ENCODE measurements at places on chromosomes 13 and 19.

GRCh38 chr19:31275068-31275334 lies 74.2 kb downstream of the TSHZ3 start:
- DNase-seq, result no peak

DNA sequence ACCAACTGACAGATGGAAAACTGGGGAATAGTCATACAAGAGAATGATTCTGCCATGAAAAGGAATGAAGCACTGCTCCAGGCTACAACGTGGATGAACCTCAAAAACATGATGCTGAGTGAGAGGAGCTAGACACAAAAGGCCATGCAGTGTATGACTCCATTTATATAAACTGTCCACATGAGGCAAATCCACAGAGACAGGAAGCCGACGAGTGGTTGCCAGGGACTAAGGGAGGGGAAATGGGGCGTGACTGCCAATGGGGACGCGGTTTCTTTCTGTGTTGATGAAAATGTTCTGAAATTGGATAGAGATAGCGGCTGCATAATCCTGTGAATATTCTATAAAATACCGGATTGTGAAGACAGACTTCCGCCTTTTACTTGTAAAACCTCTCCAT lies 10.2 kb downstream of the SMIM7 start:
- no peak for DNase-seq

DNA sequence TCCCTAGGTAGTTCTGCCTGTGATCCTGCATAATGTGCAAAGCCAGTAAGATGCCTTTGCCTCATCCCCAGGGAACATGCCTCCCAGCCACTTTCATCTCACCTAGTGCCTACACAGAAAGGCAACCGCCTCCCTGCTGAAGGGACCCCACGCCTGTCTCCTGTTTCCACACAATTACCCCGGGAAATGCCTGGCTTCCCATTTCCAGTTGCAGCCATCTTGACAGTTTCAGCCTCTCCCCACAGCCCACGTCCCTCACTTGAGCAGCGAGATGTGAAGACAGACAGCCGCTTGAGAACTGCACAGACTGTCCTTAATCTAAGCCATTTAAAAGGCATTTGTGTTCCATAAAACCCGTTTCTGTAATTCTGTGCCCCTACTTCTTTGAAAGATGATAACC lies 4.7 kb upstream of the UQCRFS1 start:
- no peak for DNase-seq

DNA sequence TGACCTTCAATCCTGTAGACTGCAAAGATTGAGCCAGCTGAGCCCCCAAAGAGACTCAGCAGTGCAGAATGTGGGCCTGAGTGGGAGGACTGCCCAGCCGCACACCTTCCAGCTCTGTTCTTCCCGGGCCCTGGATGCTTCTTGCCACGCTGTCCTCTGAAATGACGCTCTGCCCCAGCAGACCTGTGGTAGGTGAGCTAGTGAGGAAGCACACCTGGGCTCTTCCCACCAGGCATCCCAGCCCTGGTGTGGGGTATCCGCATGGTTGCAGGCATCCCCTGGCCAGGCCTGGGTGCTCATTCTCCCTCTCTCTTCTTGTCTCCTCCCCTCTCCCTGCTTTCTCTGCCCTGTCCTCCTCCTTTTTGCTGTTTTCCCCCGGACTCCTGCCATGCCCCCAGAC lies 9.8 kb upstream of the MZF1 start:
- no peak for DNase-seq

DNA sequence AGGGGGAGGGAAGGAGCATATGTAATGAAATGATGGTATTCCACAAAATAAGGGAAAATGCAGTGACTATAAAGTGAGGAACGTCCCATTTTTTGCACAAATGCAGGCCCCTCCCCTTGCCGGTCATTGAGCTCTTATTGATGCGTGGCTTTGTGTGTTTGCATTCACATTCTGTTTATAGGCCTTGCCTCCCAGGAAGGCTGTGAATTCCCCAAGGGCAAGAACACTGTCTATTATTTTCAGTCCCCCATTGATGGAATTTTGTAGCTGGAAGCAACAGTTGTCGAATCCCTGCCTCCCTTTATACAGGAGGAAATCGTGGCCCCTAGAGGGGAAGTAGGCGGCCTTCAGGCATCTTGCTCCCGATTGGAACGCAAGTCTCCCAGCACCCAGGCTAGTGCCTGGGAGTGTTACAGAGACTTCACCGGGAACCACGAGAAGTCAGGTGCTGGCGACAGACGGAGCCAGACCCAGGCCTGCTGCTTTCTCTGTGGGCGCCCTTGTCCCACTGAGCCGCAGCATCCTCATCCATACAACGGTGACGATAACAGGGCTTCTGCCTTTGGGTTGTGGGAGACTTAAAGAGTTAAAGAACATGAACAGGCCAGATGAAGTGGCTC lies 6.9 kb downstream of the SBSN start:
- DNase-seq, result no peak

DNA sequence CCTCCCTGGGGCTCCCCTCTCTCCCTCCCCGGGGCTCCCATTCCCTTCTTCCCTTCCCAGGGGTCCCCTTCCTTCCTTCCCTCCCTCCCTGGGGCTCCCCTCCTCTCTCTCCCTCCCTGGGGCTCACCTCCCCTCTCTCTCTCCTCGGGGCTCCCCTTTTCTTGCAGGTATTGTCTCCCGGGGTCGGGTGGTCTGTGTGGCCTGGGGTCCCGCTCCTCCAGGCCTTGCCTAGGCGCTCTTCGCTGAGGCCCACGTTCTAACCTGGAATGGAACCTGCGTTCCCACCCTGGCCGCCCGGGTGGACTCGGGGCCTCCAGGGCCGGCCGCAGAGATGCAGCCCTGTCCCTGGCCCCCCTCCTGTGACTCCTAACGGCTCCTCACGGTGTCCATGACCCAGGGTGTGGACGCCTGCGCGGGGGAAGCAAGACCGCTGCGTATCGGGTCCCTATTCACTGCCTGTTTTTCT lies 940 bp upstream of the DCUN1D2 start:
- no peak for DNase-seq

DNA sequence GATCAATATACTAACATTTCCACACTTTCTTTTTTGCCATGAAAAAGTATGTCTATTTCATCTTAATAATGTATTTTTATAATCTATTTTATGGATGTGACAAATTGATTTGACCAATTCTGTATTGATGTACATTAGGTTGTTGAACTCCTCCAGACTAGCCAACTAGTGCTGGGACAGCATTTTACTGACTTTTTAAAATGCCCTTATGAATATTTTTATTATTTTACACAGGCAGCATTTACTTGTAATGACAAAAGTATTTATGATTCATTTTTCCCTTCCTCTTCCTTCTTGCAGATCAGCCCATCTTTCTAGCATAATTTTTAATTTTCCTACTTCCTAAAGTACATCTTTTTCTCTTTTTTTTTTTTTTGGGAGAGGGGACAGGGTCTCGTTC lies 918 bp upstream of the FUZ start:
- no peak for DNase-seq

- DNase-seq, result peak; percentile 63
These were observed 17.6 kb downstream of the ACOD1 start for GRCh38 chr13:76965759-76966421.

GRCh38 chr13:49044008-49044407 lies 68.3 kb downstream of the FNDC3A start:
- DNase-seq, result no peak

DNA sequence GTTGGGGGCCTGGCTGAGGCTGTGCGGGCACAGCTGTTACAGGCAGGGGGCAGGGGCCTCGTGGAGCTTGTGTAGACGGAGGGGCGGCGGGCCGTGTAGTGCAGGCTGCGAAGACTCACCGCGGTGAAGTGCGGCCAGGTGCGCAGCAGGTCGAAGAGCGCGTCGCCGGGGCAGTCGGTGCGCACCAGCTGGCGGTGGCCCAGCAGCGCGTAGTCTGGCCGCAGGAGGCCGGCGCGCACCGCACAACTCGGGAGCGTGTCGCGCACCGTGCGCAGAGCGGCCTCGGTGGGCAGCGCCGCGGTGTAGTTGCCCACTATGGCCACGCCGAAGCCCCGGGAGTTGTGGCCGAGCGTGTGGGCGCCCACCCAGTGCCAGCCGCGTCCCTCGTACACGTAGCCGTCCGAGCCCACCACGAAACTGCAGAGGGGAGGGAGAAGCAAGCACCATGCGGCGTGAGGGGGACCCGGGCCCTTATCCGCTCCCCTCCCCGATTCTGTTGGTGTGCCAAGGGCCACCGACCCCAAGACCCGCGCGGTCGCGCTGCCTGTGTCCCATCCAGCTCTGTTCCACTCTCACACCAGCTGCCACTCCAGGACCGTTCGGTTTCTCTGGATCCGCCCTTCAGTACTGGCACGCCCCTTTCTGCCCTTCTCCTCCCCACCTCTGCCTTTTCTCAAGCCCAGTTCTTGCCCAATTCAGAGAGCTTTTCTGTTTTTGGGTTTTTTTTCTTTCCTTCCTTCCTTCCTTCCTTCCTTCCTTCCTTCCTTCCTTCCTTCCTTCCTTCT lies 5.4 kb upstream of the RASAL3 start:
- no peak for DNase-seq

Measured in fibroblast of skin of left quadriceps (primary cell).